ENCODE measurements at places on chromosomes 5 and 9.

DNA sequence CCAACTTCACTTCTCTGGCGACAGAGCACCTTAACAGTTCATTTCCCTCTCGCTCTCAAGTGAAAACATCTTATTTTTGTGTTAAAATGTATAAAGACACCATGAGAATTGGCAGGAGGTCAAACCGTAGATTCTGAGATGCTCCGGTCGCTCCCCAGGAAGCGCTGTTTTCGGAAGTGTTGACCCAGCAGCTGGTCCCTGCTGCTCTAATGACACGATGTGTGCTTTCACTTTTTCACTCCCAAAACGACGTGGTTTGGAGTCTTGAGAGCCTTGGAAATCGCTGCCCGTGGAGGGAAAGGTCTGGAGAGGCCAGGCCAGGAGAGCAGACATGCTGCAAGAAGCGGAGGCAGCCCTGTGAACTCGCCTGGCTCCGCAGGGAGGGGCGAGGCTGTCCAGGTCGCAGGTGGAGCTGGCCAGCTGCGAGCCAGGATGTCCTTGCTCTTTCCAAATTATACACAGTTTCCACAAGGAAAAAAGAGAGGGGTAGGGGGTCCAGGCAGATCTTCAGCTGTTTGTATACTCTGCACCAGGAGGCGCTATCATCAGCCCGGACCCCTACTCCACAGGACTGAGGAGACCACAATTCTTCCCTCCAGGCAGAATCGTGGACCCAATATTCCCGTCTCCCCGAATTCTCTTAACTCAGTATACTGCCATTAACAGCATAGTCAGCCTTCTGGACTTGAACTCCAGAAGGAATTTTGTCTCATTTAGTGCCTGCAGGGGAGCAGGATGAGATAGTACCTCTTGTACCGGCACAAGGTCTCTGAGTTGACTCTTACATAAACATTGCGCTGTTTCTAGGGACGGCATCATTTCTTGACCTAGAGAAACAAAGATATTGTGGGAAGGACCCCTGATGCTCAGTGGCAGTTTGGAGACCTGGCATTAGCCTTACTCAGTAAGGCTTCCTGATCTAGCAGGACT, 248.6 kb upstream of the ANKRD55 start:
- peak; percentile 6 for DNase-seq

GRCh38 chr9:22308177-22308576, 138.4 kb upstream of the DMRTA1 start:
- DNase-seq = no peak

DNA sequence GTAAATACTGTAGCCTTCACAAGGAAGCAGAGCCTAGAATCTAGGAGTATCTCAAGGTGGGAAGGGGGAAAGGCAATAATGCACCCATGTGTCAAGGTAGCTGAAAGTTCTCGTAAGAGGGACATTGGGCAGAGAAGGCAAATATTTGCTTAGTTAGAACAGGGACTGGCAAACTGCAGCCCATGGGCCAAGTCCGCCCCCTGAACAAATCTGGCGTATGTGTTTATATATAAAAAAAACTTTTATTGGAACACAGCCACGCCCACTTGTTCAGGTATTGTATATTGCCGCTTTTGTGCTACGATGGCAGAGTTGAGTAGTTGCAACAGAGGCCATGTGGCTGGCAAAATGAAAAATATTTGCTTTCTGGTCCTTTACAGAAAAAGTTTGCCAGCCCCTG, 16.1 kb downstream of the KCNN2 start:
- DNase-seq = no peak

DNA sequence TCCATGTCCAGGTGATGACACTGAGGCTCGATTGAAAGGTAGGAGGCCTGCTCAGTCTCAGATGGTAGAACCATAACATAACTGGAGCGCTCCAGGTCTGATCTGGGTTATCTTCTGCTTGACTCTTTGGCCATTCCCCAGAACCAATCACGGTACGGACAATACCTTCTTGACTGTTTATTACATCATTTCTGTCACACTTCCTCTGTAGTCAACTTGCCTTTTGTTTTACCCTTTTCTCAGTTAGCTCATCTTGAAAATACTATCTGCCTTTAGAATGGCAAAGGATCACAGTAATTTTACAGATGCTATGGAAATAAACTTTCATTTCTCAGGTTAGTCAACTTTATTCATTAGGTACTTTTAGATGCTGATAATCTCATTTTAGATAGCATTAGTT, 22.4 kb downstream of the GLRA1 start:
- DNase-seq = no peak

DNA sequence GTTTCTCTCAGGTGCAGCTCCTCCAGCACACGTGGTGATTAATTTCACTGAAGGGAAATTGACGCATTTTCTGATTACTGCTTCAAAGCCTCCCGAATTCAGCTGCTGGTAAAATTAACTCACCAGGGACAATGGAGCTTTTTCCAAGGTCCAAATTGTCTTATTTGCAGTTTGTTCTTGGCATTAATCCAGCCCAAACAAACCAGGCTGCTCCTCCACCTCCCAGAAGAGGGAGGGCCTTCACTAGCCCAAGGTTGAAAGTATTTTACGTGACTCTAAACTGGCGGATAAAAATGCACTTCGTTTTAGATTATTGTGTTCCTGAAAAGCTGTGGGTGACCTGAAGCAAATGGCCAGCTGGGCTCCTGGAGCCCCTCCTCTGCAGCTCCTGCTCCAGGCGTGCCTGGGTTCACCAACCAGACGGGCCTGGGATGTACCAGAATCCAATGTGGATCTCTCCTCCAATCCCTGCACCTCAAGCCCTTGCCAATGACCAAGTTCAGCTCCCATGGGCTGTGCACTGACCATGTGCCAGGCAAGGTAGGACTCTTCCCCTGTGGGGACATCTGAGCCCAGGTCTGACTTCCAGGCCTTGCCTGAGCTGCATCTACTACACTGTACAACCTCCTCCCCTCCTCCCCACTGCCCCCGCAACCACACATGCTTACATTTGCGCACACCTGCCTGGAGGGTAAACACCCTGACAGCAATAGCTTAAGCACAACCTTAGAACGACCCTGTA, 193.4 kb downstream of the CDK5RAP2 start:
- no peak for DNase-seq

GRCh38 chr9:1528456-1528855, 478.3 kb downstream of the DMRT2 start:
- no peak for DNase-seq

DNA sequence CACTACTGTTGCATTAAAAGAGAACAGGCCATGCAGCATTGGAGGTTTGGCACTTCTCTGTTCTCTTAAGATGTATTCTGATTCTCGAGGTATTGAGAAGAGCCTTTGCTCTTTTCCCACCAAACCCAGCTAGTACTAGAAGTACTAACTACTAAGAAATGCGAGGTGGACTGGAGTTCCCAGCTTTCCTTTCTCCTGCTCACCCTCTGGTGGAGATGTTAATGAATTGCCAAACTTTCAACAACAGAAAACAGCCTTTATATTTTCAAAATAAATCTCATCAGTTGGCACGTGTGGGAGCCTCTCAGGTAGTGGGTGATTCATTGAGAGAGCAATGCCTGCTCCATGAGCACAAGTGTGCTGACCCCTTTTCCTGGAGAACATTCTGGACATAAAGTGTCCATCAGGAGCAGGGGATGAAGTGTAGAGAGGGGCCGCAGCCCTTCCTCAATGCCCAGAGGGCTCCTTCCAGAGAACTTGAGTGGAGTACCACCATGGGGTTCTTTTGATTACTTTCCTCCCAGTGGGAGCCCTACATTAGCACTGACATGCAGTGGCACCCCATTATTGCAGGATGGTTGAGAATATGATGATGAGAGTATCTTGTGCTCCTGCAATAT, 45.7 kb downstream of the TMEM174 start:
- DNase-seq = no peak

- DNase-seq = no peak
These were observed 117.3 kb downstream of the TTLL11 start for GRCh38 chr9:121975801-121976277.

- DNase-seq = no peak
These were observed 124.7 kb downstream of the PALM2AKAP2 start for GRCh38 chr9:109904666-109905065.

DNA sequence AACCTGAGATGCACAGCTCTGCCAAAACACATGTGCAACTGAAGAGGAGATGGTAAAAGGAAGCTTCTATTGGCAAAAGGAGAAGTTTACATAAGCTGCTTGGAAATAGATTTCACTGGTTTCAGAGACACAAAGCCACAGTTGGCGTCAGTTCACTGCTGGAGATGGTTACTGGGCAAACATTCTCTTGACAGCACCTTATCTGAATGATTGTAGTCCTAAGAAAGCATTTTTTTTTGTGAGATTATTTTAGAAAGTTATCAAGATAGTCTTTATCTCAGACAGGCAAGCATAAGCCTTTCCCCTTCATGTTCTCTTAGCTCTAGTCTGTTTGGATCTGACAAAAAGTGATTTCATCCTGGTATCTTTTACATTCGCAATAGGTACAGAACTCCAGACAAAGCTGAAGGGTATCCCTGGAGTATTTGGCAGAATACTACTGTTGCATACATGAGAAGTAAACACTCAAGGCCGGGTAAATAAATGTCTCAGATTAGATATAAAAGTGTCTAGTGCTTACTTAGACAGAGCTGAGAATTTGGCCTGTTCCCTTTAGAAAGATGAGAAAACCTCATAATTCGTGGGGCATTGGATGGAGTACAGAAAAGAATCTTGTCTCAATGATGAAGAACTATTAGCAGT, 1668.0 kb upstream of the NUDT12 start:
- no peak for DNase-seq

- DNase-seq = no peak
These were observed 205.6 kb upstream of the DMRTA1 start for GRCh38 chr9:22241024-22241423.

DNA sequence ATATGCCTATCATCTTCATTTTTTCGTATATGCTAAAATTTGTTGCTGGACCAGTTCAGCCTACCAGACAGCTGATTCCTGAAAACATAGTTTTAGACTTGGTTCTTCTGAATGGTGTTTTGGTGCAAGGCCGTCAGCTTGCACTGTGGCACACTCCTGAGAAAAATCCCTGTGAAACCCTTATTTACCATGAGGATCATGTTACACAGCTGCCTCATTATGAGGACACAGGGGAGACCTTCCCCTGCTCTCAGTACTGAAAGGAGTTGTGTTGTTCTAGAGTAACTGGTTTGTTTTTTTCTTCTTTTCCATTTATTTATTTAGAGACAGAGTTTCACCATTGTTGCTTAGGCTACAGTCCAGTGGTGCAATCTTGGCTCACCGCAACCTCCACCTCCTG, 37.6 kb downstream of the MAST4 start:
- no peak for DNase-seq

GRCh38 chr9:72351538-72352453, 13.2 kb downstream of the ZFAND5 start:
- DNase-seq = no peak

GRCh38 chr9:88501086-88501485, 33.9 kb upstream of the NXNL2 start:
- DNase-seq = no peak

DNA sequence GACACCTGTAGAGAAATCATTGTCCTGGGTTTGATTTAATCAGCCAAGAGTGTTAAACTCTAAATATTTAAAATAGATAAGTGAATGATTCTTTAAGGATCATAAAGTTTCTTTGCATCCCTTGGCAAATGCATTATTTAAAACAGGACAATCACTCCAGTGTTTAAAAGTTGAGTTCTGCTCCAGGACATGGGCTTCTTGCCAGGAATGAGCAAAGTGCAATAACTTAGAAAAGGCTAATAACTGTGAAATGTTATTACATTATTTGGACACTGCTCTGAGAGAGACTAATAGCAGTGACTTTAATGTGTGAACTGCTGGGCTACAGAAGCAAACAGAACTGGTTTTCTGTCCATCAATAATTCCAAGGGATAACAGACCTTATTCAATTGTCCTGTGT, 283.3 kb downstream of the GABRB2 start:
- DNase-seq = no peak

- no peak for DNase-seq
These were observed 1.4 kb downstream of the NRG2 start for GRCh38 chr5:140041492-140042392.

- no peak for DNase-seq
These were observed at the start of gene IL11RA for GRCh38 chr9:34651876-34652601. Gene IL11RA, plus strand, starts transcription at chr9:34652185. Its CDS starts 3,033 bp downstream, at chr9:34655218.

GRCh38 chr9:8188723-8189407, 389.3 kb upstream of the DMAC1 start:
- no peak for DNase-seq

DNA sequence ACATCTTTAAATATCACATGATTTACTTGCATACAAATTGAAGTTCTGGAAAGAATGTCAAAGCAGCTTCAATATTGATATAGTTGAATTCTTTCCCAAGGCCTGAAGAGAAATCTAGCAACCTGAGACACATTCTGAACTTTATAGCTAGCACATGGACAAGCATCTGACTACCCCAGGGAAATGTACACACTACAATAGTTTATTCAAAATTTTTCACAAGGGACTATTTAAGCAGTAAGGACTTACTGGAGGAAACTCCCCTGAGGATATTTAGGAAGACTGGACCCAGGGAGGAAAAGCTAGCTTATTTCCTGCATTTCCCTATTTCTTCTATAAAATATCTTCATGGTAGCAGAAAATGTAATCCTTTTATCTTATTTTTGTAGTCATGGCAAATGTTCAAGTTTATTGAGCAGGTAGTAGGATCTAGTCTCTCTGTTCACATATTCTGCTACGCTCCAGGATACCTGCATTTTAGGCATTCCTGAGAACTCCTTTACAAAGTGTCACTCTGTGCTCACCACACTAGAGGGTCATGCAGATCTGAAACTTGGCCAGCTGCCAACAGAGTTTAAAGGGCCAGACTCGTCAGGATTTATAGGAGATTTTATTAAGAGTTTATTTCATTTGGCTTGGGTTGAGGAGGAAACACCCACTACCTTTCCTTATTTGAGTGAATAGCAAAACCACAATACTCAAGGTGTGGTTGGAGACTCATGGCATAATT, 348.4 kb upstream of the FTMT start:
- DNase-seq = no peak

DNA sequence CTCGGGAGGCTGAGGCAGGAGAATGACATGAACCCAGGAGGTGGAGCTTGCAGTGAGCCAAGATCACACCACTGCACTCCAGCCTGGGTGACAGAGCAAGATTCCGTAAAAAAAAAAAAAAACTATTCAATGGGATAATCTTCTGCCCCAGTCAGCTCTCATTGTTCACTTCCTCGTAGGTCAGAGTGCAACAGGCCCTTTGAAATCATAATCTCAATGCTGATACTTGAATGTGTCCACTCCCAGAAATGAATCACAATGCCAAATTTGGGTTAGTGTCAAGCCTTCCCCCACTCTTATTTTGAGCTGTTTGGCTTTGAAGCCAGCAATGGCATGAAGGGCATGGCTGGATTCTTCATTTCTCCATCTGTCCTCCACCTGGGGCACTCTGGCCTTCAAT, 610.3 kb upstream of the KLF4 start:
- no peak for DNase-seq
